Motor neuron (in vitro differentiated cells): ENCODE measurements at places on chromosomes 7 and 10. TPM values are rescaled to one million over a fixed set of nuclear protein-coding genes. Genes with fewer than 3 reads are reported as not detected.

DNA sequence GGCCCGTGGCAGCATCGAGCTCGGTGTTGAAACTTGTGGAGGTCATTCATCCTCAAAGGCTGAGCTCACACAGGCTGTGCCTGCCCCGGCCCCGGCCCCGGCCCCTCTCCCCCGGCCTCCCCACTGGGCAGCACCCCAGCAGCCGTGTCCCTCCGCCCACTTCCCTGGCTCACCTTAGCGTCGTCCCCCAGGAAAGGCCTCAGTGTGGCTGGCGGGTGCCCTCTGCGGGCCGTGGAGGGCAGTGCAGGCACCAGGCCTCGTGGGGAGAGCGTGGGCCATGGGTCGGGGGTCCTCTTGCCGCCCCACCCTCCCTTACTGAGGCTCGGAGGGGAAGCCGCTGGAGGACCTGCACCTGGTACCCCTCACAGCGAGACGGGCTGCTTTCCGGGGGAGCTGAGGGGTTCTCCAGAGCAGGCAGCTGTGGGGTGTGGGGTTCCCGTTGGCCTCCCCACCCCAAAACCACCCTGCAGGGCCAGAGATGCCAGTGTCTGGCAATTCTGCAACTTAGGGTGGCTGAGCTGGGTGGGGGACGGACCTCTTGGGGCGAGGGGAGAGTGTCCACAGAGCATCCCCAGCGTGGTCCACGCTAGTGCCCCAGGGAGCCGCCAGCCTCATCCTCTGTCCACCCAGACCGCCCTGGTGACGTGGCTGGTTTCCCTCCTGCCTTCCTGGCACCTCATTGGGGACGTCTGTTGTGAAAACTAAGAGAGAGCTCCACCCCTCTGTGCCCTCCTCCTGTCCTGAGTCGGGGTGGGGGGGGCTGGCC lies 44.2 kb upstream of the DPYSL4 start:
- ATAC-seq, result peak; percentile 76

The NRP1 gene
- 60.2 and 63.7 TPM in 2 replicates for total RNA-seq

GRCh38 chr7:151408498-151408838 lies 1.4 kb downstream of the WDR86 start:
- no peak for ATAC-seq

DNA sequence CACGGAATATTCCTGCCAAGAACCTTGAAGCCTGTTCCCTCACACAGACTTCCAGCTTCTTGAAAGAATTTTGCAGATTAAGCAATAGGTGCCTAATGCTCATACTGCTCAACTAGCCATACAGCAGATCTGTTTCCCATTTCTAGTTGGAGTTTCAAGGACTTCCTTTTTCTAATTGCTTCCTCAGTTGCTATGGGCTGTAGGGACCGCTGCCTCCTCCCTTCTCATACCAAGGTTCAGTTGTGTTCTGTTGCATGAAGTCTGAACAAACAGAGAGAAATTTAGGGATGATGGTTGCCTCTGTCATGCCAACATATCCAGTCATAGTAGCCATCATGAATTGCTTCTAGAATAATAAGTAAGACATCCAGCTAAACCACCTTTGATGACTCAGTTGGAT lies 6.8 kb downstream of the ITGA8 start:
- ATAC-seq, result no peak

DNA sequence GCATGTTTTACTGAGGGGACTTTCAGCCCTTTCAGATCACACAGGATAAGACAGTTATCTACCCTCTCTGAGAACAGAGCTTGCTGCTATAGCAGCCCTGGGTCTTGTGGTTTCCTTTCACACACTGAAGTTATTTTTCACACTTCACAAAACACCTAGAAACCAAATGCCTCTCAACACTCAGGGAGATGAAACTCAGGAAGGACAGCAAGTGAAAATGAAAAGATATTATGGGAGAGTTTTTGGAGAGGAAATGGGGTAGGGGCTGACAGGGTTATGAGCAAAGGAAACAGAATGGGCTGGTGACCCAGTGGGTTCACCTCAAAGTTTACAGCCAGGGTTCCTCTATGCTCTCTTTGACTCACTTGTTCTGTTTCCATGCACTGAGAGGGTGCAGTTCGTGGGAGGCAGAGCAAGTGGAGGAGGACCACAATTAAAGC lies 17.0 kb upstream of the GIMAP2 start:
- ATAC-seq, result no peak

The CNPY1 gene
- total RNA-seq, result not detected in 2 replicates

- ATAC-seq, result peak; percentile 12
These were observed 1.5 kb downstream of the LZTS2 start for GRCh38 chr10:101000915-101001658.

The CXCL12 gene
- 0.49 and 1.2 TPM in 2 replicates for total RNA-seq

The CYP17A1 gene
- 0.58 and 0.71 TPM in 2 replicates for total RNA-seq

The GHITM gene
- 145 and 175 TPM in 2 replicates for total RNA-seq

The GIMAP7 gene
- total RNA-seq, result 0.36 TPM in 1 of 2 replicates, not detected in the other

GRCh38 chr7:151389096-151389767 lies 20.6 kb downstream of the WDR86 start:
- no peak for ATAC-seq

The SLC26A5 gene
- 0.19 TPM in 1 of 2 replicates, not detected in the other for total RNA-seq

GRCh38 chr7:98864731-98865453 lies 4.9 kb downstream of the TMEM130 start:
- ATAC-seq, result no peak

DNA sequence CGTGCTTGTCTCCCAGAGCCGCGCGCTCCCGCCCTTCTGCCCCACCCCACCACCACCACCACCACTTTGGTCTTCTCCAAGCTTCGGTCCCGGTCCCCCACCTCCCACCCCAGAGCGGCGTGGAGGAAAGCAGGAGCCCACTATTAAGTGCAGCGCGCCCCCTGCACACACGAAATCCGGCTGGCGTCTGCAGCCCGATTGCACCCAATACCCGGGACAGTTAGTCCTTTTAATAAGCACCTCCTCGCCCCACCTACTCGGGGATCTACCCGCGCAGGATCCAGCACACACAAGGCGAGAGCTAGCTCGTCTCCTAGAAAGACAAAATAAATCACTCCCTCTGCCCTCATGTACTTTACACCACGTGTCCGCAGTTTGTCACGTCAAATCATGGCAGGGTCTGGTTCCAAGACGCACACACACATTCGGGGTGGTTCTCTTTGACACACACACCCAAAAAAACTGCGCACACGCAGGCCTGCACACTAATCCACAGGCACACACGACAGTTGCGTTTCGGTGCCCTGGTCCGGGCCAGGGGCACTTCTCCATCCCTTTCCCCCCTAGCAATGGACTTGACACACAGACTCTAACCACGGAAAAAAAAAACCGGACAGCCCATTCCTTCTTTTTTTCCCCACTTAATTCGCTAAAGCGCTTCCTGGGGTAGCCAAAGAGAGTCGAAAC lies 1.6 kb downstream of the SFMBT2 start:
- peak; percentile 40 for ATAC-seq

- ATAC-seq, result no peak
These were observed 404.5 kb downstream of the ADRA2A start for GRCh38 chr10:111481261-111481826.

The CARD11 gene
- total RNA-seq, result 0.24 and 0.34 TPM in 2 replicates

GRCh38 chr10:5648494-5649457 lies 17.6 kb downstream of the ASB13 start:
- no peak for ATAC-seq

The FAM241B gene
- total RNA-seq, result 0.51 and 1.3 TPM in 2 replicates
